ENCODE measurements at places on chromosomes 16 and 17.
A peak's percentile ranks its signal among the peaks of the same experiment; 100 is the strongest.

- no peak for DNase-seq
Observed at GRCh38 chr16:9195287-9195686, 103.8 kb downstream of the HAPSTR1 start.

- no peak for DNase-seq
Observed at GRCh38 chr16:48503779-48504178, 106.2 kb downstream of the N4BP1 start.

GRCh38 chr16:8730335-8730915, 56.0 kb downstream of the ABAT start:
- no peak for DNase-seq

GRCh38 chr17:83198366-83199341, 119.2 kb downstream of the METRNL start:
- no peak for DNase-seq

DNA sequence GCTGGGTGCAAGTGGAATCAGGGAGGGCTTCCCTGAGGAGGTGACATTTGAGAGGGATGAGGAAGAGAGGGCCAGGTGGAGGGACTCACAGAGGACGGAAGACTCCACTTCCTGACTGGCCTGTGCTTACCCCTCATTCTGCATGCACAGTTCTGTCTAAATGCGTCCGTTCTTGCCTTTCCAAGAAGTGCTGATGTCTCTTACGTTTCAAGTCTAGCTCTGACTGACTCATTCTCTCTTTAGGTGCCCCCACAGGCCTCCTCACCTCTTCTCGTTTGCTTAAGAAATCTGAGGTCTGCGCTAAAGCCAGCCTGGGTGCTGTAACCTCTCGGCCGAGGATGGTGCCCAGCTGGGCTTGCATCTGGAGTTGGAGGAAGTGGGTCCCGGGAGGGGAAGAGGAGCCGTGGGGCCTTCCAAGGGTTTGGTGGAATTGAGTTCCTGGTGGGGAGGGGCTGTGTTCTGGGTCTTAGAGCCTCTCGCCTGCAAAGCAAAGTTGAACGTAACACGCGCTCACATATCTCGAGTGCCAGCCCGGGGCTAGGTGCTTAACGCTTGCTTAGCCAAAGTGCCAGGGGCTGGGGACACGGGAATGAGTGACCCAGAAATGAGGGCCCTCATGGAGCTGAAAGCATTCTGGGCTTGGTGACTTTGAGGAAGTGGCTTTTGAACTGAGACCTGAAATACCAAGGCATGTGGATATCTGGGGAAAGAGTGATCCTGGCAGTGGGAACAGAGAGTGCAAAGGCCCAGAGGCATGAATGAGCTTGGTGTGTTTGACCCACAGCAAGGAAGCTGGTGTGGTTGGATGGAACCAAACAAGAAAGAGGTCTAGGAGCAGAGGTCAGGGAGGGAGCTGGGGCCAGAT, 4.8 kb downstream of the IL4R start:
- DNase-seq = peak; percentile 17

DNA sequence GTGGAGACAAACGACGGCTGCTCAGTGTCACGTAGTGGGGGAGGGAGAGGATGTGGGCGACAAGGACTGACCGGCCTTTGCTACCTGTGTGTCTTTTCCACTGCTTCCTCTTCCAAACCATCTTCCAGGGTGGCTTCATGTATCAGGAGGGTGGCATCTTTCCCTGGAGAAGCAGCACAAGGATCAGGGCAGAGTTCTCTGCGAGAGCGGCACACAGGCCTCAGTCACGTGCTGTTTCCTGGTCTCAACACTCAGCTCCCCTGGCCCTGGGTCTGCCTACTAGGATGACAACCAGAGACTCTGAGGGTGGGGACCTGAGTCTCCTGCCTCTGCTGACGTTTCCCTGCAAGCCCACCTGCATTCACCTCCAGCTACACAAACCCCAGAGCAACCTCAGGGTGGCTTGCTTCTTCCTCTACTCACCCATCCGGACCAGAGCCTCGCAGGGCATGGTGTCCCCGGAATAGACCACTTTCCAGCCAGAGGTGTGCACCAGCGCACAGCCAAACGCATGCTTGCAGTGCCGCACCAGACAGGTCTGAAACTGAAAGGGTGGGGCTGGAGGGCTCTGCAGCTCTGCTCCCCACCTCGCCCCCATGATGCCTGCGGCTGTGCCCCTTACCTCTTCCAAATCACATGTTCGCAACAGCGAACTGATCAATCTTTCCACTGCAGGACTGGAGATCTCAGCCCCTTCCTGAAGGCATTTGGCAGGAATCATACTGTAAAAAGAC, 23.3 kb downstream of the ELAC2 start:
- no peak for DNase-seq

DNA sequence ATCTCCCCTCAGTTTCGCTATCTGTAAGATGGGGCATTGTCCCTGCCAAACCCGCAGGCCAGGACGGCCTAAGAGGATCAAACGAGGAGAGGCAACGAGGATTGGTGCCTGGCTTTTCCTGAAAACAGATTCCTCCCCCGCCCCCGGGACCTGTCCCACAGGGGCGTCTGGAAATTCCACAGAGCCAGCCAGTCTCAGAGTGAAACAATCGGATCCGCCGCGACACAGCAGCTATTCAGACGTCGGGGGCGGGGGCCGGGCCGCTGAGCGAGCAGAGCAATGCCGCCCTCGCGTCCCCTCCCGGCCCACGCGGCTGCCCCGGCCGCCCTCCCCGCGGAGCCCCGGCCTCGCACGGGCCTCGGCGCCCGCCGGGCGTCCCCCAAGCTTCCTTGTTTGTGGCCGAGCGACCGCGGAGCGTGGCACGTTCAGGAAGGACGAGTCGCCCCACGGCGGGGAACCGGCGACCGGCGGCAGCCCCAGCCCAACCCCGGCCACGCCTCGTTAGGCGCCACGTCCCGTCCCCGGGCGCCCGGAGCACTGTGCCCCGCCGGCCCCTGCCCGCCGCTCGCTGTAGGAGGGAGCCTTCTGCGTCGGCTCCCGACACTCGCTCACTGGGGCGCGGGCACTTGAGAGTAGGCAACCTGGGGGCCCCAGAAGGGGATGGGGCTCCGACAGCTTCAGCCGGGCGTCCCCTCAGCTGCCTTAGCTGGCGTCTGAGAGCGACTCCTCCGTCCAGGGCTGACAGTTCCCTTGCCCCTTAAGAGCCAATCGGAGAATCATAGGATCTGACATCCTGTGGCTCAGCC, 29.6 kb upstream of the PHOSPHO1 start:
- DNase-seq = peak; percentile 39

- DNase-seq = no peak
Observed at GRCh38 chr16:62638964-62639870, 603.0 kb upstream of the CDH8 start.

- DNase-seq = no peak
Observed at GRCh38 chr17:30229012-30229411, 6.5 kb downstream of the SLC6A4 start.

DNA sequence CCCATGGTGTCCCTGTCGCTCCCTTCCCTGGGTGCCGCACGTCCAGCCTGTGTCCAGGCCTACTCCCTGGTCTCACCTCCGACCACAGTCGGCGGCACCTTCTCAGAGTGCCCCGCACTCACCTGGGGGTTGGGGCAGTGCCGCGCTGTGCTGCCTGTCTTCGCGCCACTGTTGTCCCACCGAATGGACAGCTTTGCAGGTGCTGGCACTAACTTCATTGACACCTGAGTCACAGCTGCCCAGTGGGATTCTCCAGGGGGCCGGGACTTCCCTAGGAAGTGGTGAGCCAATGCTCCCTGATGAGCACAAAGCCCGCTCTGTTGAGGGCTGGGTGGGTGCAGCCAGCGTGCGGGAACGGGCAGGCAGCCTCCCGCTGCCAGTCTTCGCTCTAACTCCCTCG, 24.3 kb upstream of the DBNDD1 start:
- no peak for DNase-seq

GRCh38 chr17:9658593-9659211, 13.4 kb downstream of the USP43 start:
- no peak for DNase-seq

- DNase-seq = no peak
Observed at GRCh38 chr16:70659546-70659945, 13.2 kb downstream of the IL34 start.

DNA sequence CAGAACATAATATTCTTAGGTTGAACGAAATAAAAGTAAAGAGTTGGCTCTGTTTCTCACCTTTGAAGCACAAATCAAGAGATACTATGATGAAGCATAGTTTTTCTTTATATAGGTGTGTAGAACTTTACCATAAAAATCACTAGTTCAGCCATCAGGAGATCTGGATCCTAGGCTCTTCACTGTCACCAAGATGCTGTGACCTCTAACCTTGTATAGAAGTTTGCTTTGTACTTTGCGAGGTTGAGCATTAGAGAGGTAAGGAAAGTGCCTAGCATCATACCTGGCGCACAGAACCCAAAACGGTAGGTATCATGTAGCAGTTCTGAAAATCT, 553 bp upstream of the CDC6 start:
- DNase-seq = no peak

DNA sequence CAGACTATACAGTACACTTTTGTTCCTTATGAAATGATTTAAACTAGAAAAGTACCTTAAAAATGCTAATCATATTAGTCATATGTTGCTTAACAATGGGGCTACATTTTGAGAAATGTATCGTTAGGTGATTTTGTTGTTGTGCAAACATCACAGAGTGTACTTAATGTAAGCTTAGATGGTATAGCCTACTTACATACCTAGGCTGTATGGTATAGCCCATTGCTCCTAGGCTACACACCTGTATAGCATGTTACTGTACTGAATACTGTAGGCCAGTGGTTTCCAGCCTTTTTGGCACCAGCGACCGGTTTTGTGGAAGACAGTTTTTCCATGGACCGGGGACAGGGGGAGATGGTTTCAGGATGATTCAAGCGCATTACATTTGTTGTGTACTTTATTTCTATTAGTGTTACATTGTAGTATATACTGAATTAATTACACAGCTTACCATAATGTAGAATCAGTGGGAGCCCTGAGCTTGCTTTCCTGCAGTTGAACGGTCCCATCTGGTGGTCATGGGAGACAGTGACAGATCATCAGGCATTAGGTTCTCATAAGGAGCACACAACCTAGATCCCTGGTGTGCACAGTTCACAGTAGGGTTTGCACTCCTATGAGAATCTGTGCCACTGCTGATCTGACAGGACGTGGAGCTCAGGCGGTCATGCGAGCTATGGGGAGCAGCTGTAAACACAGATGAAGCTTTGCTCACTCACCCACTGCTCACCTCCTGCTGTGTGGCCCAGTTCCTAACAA, 35.0 kb upstream of the MRC2 start:
- no peak for DNase-seq

- no peak for DNase-seq
Observed at GRCh38 chr16:85986931-85987749, 88.2 kb downstream of the IRF8 start.

GRCh38 chr17:4887581-4887980, 11.8 kb upstream of the C17orf107 start:
- DNase-seq = no peak

DNA sequence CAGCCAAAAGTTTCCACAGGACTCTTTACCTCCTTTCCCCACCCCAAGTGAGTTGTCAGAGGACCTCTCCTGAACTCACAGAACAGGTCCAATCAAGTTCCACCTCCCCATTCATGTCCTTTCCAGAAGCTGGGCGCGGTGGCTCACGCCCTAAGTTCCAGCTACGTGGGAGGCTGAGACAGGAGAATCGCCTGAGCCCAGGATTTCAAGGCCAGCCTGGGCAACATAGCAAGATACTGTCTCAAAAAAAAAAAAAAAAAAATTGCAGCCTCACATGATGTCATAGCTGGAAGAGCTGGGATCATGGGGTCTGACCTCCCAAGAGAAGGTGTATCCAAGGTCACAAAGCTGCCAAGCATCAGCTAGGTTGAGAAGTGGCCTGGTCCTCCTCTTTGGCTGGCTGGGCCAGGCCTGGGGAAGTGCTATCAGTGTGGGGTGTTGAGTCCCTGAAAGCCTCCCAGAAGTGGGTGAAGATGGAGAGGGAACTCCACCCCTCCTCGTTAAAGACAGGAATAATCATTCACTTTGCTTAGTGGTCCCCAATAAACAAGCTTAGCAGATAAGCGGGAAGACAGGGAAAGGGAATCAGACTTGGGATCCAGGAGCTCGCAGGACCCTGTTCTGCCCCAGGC, 5.5 kb upstream of the MNT start:
- DNase-seq = no peak

- DNase-seq = no peak
Observed at GRCh38 chr16:85990861-85991301, 91.9 kb downstream of the IRF8 start.

GRCh38 chr17:1529863-1530262, 13.5 kb upstream of the INPP5K start:
- DNase-seq = no peak

GRCh38 chr17:75691371-75691791, 24.2 kb downstream of the SAP30BP start:
- no peak for DNase-seq

GRCh38 chr17:7383742-7384488, 3.0 kb downstream of the TNK1 start:
- DNase-seq = peak; percentile 49

DNA sequence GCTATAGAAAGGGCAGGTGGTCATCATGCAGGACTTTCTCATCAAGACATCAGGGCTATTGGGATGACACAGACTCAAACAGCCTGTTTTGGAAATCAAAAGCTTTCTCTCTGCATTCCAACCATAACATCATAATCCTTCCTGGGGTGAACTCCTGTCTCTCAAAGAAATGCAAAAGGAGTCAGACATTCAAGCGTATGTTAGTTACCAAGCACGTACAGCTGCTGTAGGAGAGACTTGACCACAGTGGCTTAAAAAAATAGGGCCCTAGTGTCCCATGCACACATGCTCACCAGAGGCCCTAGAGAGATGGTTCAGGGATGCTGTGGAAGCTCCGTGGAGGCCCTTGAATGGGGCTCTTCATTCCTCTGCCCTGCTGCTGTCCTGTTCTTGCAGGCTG, 24.6 kb upstream of the FOXF1 start:
- no peak for DNase-seq

- no peak for DNase-seq
Observed at GRCh38 chr17:7419819-7420610, at the start of gene SPEM1. TSS of gene SPEM1 (plus strand) at chr17:7420324. CDS start at chr17:7420385, 61 bp downstream.

DNA sequence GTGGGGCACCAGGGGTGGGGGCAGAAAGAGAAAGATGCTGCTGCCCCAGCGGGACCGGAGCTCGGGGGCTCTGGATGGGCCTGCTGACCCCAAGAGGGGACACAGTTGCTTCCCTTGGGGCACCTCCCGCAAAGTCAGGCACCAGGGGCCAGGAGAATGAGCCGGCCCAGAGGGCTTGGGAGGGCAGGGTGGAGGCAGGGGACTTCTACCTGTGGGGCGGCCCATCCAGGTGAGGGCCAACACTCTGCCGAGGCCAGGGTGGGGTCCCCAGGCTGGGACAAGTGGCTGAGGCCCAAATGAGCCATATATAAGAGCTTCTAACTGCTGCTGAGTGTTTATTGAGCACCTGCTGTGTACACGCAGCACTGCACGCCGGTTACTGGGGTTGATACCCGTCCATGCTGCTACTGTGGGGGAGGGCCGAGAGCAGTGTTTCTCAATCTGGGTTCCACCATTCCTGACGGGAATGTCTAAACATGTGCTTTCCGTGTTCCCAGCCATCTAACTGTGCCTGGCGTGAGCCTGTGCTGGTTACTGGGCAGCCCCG, 211.7 kb upstream of the GSE1 start:
- DNase-seq = no peak

All from stimulated activated CD8-positive, alpha-beta memory T cell treated with anti-CD3 and anti-CD28 coated beads, Interleukin-4, amount 100 ng/mL, for 4 hours (primary cell).